ENCODE measurements at places on chromosomes 13 and 19.

GRCh38 chr19:28472843-28473242 is 740.1 kb downstream of the UQCRFS1 start:
- no peak for DNase-seq

GRCh38 chr19:54317108-54317964 is 4.4 kb upstream of the LILRA5 start:
- DNase-seq, result no peak

- DNase-seq, result no peak
These were observed 1.5 kb downstream of the ZNF581 start for GRCh38 chr19:55644842-55645511.

DNA sequence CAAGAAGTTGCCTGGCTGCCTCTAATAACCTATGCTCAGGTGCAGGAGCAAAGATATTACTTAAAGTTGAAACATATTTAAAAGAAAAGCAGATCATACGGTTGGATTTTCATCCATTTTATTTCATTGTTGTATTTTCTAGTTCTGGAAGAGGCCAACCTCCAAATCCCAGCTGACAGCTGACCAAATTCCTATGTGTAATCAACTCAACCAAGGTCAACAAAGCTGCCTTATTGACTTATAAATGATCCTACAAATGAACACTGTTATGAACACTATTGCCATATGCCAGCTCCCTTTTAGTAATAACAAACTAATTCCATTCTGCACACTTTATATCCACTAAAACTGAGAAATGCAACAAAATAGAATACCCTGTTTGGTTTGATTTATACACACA is 1537.4 kb downstream of the SLITRK1 start:
- DNase-seq, result no peak

DNA sequence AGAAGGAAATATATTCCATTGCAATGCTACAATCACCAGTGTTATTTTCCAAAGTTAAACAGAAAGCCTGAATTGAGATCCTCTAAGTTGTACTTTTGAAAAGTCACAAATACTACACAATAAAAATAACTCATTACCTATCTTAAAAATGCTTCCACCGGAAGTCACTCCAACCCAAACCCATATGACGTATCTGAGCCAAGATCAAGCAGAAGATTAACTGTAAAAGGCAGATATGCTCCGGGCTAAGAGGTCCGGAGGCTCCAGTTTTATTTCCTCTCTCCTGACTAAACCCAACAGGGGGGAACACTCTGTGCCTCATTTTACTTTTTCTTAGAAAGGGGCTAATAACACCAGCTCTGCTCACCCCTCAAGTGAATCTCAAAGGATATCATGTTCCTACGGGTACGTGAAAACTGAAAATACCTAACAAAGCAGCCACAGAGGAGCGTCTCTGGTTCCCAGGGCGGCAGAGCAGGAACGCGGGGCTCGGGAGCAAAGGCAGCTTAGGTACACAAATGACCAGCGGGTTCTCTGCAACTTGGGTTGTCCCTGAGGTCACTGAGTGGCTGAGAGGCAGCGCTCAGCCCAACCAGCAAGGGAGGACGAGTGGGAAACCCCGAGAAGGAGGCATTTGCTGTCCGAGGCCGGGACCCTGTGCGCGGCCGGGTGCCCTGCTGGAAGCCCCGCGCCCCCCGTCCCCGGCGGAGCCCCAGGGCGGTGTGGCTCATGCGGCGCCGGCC is 750 bp downstream of the RAB20 start:
- no peak for DNase-seq

DNA sequence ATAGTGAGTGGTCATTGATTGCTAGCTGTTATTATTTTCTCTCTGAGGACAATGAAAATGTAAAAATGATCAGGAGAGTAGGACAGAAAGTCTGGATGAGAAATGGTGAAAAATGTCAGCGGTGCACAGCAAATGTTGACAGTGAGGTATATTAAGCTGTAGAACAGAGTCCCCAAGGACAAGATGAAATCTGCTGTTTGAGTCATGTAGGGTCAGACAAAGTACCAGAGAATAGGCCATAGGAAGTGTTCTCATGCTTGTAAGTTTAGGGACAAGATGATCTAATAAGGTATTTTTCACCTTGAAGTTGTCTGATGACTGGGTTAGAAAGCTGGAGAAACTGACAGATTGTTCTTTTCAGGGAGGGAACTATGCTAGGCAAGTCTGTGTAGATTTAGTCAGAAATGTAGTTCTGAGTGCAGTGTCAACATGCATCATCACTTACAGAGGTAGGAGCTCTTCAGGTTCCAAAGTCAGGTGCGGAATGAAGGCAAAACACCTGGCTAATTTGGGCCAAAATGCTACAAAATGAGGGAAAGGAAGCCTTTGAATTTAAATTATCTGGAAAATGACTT is 369.3 kb downstream of the DLEU7 start:
- DNase-seq, result no peak

Data from HAP-1 (cell line).